Mesothelial cell of epicardium (in vitro differentiated cells): ENCODE measurements at places on chromosomes 7 and 10.

- no peak for DNase-seq
Observed at GRCh38 chr7:63925262-63925625, 73.4 kb upstream of the ZNF722 start.

GRCh38 chr7:7614018-7614741, 26.4 kb upstream of the UMAD1 start:
- DNase-seq: no peak

DNA sequence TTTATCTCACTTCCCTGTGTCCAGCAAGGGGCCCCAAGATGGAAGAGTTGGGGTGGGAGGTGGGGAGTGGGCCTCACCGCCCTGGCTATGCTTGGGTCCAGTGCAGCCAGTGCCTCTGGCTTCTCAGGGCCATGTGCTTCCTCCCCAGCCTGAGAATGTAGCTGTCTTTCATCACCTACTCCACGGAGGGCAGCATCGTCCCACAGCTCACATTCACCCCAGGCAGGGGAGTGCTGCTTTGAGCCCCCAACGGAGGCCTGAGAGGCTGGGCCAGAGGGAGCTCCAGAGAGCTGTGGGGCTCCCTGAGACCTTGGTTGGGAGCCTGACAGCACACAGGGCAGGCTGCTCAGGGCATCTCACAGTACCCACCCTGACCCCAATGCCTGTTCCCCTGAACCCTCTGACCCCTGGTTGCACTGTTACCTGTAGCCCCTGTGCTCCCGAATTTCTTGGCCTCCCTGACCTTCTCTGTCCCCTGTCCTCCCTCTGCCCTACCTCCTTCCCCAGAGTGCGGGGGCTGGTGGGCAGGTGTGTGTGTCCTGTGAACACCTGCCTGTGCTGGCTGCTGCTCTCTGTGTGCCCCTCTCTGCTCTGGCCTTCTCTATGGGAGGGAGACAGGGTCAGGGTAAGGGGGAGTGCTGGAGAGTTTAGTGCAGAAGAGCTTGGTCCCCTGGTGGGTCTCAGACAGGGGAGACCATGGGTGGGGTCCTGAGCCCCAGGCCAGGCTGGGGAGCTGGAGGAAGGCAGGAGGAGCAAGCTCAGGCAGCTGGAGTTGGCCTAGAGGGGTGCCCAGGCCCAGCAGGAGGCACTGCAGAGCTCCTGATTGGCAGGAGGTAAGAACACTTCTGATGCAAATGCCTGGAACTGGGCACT, 19.6 kb upstream of the ZNF488 start:
- no peak for DNase-seq

DNA sequence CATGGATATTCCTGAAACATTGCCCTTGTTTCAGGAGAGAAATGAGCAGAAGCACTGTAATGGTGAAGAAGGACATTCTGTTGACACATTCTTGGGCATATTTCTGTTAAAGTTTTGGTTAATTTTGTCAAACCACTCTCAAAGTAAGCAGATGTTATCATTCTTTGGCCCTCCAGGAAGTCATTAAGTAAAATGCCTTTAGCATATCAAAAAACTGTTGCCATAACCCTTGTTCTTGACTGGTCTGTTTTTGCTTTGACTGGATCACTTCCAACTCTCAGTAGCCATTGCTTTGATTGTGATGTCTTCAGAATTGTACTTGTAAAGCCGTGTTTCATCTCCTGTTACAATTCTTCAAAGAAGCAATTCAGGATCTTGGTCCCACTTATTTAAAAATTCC, 404.3 kb upstream of the LRRTM3 start:
- no peak for DNase-seq

- DNase-seq: no peak
Observed at GRCh38 chr7:74290553-74290950, 1.3 kb downstream of the CLIP2 start.

DNA sequence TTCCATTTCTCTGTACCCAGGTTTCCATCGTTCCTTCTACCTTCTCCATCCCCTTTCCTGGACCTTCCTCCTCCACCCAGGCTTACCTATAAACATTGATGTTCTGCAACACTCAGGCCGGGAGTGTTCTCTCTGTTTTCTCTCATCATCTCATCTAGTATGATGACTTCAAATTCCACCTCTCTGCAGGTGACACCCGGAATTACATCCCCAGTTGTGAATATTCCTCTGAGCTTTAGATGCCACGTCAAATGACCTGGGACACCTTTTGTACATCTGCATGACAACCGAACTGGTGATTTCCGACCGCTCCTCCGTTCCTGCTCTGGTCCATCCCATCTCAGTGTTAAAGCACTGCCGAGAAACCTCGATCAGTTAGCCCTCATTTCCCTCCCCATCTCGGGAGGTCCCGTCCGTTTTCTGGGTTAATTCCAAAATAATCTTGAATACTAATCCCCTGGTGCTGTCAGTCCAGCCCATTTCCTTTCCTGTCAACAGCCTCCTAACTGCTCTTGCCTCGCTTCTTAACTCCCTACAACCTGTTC, 76.7 kb upstream of the SAMD8 start:
- no peak for DNase-seq

DNA sequence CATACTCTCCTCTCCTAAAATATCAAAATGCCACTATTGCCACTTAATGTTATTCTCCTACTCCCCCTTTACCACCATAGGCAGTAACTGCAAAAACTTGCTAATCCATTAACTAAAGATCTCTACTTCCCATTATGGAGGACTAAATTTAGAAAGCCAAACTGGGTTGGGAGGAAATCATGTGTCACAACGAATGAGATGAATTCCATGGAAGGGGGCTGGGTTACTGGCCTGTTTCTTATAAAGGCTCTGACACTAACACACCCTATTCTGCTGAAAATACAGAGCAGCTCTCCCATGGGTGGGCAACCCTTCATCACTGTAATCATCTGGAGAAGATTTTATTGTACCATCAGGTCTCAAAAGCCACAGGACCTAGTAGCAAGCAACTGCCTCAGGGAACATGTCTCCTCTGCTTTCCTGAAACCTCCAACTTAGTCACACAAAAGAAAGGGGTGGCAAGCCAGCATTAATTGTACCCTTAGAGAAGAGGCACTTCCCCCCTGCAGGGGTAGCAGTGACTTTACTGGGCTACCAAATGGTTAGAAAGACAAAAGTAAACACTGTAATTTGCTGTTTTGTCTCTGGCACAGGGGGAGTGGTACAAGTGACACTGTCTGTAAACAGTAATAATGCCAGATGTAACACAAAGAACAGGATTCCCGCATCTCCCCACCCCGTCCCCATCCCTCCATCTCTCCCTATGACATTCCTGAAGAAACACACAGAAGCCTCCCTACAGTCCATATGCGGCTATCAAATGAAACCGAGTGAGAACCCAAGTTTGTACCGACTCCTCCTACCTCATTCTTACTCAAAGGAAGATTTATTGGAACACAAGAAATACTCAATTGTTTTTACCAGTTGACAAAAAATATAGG, 81.6 kb downstream of the ARMH3 start:
- DNase-seq: no peak

DNA sequence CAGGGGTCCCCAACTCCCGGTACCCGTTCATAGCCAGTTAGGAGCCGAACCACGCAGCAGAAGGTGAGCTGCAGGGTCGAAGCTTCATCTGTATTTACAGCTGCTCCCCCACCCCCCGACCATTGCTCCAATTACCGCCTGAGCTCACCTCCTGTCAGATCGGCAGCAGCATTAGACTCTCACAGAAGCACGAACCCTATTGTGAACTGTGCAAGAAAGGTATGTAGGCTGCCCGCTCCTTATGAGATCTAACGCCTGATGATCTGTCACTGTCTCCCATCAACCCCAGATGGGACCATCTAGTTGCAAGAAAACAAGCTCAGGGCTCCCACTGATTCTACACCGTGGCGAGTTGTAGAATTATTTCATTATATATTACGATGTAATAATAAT, 14.6 kb upstream of the AZGP1 start:
- no peak for DNase-seq

GRCh38 chr7:120813089-120813488, 44.9 kb downstream of the TSPAN12 start:
- no peak for DNase-seq

DNA sequence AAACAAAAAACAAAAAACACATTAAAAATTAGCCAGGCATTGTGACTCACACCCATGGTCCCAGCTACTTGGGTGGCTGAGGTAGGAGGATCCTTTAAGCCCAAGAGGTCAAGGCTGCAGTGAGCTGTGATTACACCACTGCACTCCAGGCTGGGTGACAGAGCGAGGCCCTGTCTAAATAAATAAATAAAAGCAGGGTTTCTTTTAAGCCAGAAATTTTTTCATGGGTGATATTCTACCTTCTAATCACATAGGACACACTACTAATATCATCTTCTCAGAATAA, 14.2 kb upstream of the SVIL start:
- DNase-seq: no peak
